Fibroblast of skin of abdomen (primary cell): ENCODE measurements at places on chromosomes 5 and 9.

GRCh38 chr5:107668154-107669095 lies 2.3 kb downstream of the EFNA5 start:
- peak; percentile 3 for DNase-seq

GRCh38 chr9:33230756-33231622 lies 9.0 kb upstream of the SPINK4 start:
- DNase-seq = no peak

DNA sequence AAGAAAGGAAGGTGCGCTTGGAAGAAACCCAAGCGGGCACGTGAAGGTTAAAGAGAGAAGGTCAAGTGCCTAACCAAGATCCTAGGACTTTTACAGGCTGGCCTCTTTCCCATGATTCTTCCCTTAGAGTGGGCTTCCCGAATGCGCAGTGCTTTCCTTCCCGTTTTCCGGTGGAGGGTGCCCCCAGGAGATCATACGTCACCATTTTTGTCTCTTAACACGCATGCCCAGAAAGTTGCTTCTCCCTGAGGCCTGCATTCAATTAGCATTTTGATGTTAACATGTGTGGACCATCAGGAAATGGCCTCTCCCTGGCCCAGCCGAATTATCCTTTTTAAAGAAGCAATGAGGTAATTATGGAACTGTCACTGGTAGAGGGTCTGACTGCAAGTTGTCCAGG lies 1.9 kb upstream of the RUSC2 start:
- DNase-seq = peak; percentile 81

- DNase-seq = no peak
Measured at GRCh38 chr9:127105805-127106465, 16.5 kb downstream of the ANGPTL2 start.

- no peak for DNase-seq
Measured at GRCh38 chr9:23707249-23707648, 118.8 kb downstream of the ELAVL2 start.

- DNase-seq = peak; percentile 38
Measured at GRCh38 chr9:86034863-86035734, 64.3 kb downstream of the GOLM1 start.

GRCh38 chr5:68252673-68253623 lies 37.4 kb downstream of the PIK3R1 start:
- peak; percentile 74 for DNase-seq

DNA sequence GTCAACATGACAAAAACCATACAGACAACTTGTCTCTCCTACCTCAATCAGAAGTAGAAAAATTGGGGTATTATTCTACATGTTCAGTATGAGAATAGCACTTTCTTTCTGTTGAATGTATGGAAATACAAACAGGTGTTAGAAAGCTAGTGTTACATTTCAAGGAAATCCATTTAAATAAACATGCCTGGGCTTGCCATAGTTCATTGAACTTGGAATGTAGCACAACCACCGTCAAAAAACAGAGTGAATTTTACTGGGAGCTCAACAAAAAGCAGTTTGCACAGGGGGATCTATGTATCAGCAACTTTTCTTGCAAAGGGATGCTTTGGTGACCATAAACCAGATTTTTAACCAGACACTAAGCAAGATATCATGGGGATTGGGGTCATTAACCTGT lies 307.9 kb upstream of the SMARCA2 start:
- DNase-seq = no peak

DNA sequence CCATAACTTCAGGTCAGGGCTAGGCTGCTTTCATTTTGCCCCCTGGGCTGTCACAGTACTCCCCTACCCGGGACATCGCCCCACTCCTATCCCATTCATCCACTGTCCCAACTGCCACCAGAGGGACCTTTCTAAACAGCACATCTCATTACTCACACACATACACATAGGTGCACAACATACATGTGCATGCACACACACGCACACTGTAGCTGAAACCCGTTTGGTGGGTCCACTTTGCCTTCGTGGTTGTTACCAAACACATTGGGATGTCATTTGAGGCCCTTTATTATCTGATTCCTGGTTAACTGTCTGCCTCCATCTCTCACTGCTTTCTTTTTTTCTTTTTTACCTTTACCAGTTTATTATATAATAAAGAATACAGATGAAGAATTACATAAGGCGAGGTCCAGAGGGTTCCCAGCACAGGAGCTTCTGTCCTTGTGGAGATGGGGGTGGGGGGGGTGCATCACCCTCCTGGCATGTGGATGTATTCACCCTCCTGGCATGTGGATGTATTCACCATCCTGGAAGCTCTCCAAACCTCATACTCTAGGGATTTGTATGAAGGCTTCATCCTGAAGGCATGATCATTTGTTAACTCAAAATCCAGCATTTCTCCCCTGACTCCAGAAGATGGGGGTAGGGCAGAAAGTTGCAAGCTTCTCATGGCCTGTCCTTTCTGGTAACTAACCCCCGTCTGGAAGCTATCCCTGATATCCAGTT lies 186.0 kb downstream of the GOLPH3 start:
- peak; percentile 99 for DNase-seq

GRCh38 chr9:122159026-122159924 lies at the start of the genes MORN5 and NDUFA8:
TSS of gene MORN5 (plus strand) at chr9:122159908. CDS start at chr9:122159973, 65 bp downstream.
TSS of gene NDUFA8 (minus strand) at chr9:122159779. CDS start at chr9:122159677, 102 bp downstream.
- DNase-seq = peak; percentile 95

GRCh38 chr5:172377856-172378255 lies 76.5 kb downstream of the SH3PXD2B start:
- DNase-seq = no peak

DNA sequence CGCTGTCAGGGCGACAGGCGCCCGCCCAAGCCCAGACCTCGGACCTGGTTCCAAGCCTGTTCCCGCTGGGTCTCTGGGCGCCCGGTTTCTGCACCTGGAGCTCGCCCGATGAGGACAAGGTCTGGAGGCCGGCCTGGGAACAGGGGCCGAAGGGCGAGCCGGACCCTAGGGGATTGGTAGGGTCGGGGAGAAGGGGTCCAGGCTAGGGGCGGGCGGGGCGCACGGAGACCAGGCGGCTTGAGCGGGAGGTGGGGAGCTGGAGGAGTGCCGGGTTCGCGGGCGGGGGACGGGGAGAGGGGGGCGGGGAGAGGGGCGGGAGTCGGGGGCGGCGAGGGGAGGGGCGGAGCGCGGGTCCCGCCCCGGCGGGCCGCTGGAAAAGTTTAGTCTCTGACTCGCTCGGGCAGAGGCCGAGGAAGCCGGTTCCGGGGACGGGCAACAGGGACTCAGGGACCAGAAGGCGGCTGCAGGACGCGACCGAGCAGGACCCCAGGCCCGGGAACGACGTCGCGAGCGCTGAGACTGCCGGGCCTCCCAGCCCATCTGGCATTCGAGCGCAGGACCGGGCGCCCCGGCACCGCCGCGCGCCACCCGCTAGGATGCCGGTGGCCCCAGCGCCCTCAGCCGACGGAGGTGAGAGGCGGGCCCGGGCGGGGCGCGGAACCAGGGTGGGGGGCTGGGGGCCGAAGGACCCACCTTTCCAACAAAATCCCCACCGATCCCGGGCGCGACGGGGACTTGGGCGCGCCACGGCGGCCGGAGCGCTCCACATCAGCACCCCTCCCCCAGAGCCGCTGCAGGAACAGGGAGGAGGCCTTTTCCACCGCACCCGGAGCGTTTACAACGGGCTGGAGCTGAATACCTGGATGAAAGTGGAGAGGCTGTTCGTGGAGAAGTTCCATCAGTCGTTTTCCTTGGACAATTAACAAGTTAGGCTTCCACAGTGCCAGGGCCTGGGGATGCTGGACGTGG lies at the start of gene S1PR3:
Gene S1PR3, plus strand, starts transcription at position 403 of the 969 bp plus-strand sequence. CDS start 9,733 bp downstream, outside the sequence.
- peak; percentile 33 for DNase-seq

- DNase-seq = no peak
Measured at GRCh38 chr9:91732187-91733005, 217.6 kb downstream of the ROR2 start.

GRCh38 chr9:105295986-105296385 lies 51.5 kb downstream of the SLC44A1 start:
- DNase-seq = no peak

DNA sequence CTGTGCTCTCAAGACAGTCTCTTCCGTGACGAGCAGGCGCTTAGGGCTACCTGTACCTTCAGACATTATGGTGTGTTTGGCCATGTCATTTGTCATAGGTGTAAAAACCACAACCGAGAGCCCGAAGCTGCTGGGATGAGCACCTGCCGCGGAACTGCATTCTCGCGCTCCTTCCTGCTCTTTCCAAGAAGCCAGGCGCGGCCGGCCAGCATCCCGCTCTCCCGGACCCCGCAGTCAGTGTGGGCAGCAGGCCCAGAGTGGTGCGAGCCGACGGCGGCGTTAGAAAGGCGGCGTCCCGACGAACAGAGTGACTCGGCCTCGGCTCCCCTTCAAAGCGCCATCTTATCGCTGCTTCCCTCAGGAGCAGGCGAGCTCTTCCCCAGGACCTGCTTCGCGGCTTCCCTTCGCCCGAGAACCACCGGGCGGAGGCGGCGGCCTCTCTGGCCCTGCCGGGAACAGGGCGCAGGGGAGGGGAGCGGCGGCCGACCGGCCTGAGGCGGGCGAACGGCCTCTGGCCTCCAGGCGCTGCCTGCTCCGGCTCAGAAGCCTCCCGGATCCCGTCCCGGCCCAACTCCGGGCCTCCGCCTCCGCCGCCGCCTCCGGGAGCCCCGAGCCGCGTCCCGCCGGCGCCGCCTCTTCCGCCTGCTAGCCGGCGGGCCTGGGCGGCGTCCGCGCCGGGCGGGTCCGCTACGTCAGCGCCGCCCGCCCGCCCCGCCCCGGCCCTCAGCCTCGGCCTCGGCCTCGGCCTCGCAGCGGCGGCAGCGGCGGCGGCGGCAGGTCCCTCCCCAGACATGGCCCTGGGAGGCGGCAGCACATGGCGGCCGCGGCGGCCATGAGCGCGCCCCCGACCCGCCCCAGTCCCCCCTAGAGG lies at the start of gene FAM120A:
Gene FAM120A, plus strand, starts transcription at position 741 of the 871 bp plus-strand sequence. CDS start 231 bp downstream, outside the sequence.
- peak; percentile 86 for DNase-seq

- DNase-seq = peak; percentile 4
Measured at GRCh38 chr5:146947181-146947941, 68.8 kb upstream of the PPP2R2B start.

- no peak for DNase-seq
Measured at GRCh38 chr9:86298873-86299272, 16.5 kb upstream of the ISCA1 start.

DNA sequence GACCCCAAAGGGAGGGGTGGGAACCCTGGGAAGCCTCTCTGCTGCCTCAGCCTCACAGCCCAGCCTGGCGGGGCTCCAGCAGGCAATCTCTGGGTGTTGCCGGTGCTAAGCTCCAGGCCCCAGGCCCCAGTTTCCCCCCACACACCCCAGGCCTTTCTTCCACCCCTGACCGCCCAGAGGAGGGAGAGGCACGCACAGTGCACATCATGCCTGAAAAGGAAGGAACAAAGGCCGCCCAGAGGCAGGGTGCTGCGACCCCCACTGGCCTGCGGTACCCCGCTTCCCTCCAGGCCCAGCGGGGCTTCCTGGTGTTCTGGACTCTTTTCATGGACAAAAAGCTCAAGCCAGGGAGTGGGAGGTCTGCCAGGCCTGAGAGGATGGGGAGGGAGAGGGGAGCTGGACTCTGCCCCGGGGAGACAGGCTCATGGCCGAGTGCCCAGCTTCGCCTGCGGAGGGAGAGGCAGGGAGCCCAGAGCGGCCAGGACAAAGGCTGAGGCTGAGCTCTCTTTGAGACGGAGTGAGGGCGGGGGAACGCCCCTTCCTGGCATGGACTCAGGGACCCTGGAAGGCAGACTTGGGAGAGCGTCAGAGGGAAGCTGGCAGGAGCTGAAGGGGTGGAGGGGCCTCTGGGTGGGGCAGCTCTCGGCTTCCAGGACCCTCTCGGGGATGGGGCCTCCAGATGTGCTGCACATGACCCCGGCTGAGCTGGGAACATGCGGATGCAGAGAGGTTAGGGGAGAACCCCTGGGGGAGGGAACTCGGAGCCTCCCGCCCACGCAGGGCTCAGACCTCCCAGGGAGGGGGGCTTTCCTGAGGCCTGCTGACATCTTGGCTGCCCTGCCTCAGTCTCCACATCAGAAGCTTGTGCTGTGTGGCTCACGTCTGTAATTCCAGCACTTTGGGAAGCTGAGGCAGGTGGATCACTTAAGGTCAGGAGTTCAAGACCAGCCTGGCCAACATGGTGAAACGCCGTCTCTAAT lies 1.8 kb upstream of the ENTPD2 start:
- DNase-seq = peak; percentile 44

DNA sequence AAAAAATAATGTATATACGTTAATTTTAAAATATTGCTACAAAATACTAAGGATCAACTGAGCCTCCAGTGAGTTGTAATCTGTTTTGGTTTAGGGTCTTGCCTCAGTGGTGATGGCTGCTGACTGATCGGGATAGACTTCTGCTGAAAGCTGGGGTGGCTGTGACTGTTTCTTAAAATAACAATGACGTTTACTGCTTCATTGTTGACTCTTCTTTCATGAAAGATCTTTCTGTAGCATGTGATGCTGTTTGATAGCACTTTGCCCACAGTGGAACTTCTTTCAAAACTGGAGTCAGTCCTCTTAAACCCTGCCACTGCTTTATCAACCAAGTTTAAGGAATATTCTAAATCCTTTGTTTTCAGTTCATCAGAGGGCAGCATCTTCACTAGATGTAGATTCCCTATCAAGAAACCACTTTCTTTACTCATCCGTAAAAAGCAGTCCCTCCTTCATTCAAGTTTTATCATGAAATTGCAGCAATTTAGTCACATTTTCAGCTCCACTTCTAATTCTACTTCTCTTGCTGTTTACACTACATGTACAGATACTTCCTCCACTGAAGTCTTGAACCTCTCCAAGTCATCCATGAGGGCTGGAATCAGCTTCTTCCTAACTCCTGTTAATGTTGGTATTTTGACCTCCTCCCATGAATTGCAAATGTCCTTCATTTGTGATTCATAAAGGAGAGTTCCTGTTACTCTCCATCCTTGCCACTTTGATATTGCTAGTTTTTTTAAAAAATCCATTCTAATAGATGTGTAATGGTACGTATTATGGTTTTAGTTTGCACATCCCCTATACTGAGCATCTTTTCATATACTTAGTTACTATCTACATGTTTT lies 41.5 kb upstream of the PTPDC1 start:
- no peak for DNase-seq

DNA sequence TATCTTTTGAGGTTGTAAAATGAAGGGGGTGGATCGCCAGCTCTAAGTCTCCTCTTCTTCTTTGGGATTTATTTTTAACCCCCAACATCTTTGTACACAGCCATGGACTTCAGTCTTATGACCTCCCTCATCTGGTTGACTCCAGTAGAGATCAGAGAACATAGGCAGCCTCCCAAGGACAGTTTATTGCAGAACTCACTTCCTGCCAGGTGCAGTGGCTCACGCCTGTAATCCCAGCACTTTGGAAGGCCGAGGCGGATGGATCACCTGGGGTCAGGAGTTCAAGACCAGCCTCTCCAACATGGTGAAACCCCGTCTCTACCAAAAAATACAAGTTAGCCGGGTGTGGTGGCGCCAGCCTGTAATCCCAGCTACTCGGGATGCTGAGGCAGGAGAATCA lies 2.8 kb upstream of the BHMT start:
- DNase-seq = no peak

DNA sequence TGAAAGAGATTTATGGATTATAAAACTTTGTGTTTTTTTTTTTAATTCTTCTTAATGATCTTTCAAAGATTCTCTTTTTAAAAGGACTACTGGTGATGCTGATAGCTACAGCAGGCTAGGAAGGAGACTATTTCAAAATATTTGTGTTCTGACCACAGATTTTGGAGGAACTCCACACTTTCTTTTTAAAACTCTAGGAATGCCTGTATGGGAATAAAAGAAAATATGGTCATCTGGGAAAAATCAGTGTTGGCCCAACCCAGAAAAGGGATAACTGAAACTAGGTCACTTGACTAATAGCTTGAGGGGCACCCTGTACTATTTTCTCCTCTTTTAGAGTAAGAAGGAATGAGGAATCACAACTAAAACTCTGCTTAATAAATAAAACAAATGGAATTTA lies 97.6 kb upstream of the ADAMTS19 start:
- no peak for DNase-seq

GRCh38 chr5:14849516-14850294 lies 21.9 kb downstream of the ANKH start:
- DNase-seq = peak; percentile 6
